ENCODE measurements at places on chromosomes 7 and 10. TPM values are rescaled to one million over a fixed set of nuclear protein-coding genes. Genes with fewer than 3 reads are reported as not detected.

Gene SLC18A2
- total RNA-seq = 0.11 TPM

Gene VIM
- total RNA-seq = 2,222 TPM

Gene WIPF3
- 4.1 TPM for total RNA-seq

Gene ELOVL3
- 0.58 TPM for total RNA-seq

Gene H2BK1
- total RNA-seq = not detected

DNA sequence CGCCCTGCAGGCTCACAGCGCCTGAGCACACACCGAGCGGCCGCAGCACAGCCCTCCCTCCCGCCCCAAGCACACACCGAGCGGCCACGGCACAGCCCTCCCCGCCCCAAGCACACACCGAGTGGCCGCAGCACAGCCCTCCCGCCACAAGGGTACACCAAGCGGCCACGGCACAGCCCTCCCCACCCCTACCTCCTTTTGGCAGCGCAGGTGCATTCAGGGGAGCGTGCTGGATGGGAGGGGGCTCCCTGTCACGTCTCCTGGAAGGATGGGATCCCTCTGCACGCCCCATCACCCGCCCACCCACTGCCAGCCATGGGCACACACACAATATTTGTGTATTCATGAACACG lies 482.6 kb downstream of the DNAJB6 start:
- DNase-seq = no peak

- no peak for DNase-seq
Measured at GRCh38 chr10:91974960-91975359, 51.4 kb downstream of the BTAF1 start.

DNA sequence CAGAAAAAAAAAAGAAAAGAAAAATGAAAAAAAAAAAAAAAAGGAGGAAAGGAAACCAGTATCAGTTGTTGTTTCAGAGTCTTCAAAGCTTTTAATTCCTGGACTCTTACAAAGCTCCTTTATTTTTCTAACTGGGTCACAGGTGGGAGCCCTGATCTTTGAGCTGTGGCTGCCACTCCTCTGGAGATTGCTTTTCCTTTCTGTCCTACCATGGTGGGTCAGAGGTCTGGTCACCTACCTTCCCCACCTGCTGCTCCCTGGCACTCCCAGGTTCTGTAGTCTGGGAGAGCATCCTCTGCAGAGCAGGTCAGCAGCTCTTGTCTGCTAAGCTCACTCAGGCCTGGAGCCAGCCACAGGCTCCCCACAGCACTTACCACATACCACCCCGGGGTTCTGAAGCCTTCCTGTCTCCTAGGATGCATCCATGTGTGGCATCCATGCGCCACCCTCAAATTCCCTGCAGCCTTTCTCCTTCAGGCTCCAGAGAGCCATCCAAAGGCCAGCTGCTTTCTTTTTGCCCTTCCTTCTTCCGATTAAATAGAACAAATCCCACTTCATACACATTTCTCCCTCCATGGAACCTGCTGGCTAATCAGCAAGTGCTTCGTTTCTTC lies 73.2 kb upstream of the TPK1 start:
- DNase-seq = no peak

DNA sequence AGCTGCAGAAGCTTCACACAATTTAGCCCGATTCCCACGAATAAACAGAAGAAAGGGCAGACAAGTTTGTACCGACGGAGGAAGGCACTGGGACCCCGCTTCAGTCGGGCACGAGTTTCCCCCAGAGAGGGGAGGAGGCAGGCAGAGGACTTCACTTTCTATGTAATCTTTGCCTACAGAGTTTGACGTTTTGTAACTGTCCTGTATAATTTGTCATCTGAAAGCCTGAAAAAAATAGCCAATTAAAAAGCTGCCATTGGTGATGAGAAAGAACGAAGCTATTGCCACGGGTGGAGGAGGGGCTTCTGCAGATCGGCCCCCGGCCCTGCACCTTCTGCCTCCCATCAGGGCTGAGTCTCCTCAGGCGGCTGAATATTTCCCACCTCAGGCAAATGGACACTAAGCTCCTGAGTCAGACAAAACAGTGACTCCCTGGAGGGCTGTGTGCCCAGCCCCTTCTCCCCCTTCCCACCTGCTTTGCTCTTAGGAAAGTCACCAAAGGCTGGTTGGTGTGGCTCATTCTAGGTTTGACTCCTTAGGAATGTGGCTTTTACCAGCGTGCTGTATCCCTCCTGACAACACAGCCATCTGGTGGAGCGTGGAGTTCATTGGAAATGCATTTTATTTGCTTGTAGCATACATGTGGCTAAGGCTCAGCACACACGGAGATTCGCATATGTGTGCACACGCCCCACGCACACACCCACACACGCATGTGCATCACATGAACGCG lies 117.4 kb downstream of the VIPR2 start:
- peak; percentile 42 for DNase-seq

DNA sequence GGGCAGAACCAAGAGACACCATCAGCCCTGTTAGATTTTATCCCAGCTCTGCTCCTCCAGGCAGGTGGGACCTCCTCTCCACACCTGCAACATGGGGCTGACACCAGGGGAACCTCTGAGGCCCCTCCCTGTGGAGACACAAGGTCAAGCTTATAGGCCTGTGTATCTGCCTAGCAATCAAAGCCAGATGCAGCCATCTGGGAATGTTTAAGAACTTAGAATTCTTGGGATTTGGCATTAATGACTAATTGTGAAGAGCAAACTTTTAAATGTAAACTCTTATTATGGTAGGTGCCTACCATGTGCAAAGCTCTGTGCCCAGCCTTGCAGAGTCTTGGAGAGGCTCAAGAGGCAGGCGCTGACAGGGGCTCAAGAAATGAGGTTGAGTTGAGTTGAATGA lies 52.1 kb downstream of the TBATA start:
- no peak for DNase-seq

DNA sequence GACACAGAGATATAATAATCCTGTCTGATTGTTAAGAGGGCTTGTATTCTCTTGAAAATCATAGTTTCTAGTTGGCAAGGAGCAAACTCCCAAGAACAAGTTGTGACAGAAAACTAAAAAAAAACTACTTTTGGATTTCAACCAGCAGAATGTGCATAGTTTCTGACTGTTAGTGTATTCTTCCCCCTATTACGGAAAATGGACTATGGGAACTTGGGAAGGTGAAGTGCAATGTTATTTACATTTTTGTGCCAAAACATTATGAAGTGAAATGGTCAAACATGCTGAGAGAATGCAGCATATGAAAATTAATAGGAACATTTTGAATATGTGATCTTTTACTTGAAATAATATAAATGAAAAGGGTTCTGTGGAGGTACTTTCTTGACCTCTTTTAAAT lies 660.8 kb downstream of the SUGCT start:
- DNase-seq = no peak

GRCh38 chr7:132878204-132878919 lies 203.5 kb downstream of the CHCHD3 start:
- DNase-seq = no peak
